ENCODE measurements at places on chromosomes 5 and 9.

DNA sequence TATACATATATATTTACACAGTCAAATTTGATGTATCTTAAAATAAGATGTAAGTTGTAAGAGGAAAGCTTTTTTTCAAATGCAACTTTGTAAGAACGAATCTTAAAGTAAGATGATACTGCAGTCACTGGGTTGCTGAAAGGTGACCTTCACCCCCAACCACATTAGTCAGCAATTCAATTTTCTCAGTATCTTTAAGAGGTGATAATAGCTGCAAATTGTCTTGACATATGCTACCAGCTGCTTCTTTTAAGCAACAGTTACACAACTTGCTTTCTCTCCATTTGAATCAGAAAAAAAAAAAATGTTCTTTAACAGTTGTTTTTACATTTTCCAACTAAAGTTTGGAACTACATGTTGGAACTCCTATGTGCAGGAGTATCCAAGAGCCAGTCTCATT lies 246.6 kb upstream of the CCNG1 start:
- DNase-seq, result no peak

DNA sequence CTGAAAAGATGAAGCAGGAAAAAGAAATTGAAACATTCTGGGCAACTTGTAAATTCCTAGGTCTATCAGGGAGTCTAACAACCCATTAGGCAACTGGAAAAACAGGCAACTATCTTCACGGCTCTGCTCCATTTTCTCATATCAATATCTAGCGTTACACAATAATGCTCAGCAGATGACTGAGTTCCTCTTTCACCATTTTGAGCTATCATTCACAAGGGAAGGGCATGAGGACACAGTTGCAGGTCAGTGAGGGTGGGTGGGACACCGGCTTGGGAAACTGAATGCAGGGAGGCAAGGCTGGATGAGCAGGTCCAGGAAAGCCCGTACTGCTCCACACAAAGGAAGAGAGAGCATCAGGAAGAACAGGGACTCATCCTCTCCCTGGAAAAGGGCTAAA lies 67.0 kb downstream of the FRMD3 start:
- no peak for DNase-seq

DNA sequence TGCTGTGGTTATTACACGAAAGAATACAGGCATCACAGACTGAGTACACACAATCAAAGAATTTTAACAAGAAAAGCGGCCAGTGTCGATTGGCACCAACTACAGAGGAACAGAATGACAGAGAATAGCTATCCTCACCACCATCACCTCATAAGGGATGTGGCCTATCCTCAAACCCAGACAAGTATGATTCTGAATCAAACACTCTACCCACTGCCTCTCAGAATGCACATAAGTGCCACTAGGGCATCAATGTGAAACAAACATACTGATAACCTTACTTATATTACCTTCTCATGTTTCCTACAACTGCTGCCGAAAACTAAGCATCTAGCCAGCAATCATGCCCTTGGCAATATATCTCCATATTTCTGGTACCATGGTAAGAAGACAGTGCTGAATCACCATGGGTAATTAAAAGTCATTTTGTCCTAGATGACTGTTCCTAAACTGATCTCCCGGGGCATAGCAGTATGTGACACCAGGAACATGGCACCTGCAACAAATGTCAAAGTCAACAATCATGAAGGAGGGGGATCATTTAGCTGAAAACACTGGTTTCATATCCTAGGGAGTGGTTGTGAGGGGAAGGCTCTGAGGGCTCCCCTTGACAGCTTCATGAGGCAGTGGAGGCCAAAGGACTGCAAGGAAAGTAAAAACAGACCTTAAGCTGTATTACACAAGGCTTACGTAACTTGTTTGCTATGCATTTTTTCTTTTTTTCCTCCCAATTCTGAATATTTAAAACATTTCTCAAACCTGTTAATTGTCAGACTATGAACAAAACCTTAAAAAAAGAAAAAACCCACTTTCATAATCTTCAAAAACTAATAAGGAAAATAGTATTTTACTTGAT lies 88.3 kb downstream of the LHFPL2 start:
- no peak for DNase-seq

DNA sequence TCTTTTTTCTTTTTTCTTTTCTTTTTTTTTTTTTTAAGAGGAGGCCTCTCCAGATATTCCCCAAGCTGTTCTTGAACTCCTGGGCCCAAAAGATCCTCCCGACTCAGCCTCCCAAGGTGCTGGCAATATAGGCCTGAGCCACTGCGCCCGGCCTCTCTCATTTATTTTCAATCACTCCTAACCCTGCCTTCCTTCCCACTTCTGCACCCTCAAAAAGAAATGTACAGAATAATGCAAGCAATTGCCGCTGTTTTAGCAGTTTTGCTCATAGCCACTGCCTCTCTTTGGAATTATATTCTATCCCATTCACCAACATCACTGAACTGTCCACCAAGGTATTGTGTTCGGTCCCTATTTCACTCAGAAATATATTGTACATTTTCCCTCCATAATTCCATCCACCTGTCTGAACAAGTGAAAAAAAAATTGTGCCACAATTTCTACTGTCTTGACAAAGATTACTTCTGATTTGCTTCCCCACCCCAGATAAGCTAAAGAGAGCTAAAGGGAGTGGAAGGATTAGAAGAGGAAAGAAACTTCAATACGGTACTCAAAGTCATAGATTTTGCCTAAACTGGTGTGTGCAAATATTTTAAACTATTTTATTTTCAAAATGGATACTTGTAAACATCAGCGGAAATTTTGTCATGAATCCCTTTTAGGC lies 1.9 kb downstream of the FNBP1 start:
- DNase-seq, result no peak

DNA sequence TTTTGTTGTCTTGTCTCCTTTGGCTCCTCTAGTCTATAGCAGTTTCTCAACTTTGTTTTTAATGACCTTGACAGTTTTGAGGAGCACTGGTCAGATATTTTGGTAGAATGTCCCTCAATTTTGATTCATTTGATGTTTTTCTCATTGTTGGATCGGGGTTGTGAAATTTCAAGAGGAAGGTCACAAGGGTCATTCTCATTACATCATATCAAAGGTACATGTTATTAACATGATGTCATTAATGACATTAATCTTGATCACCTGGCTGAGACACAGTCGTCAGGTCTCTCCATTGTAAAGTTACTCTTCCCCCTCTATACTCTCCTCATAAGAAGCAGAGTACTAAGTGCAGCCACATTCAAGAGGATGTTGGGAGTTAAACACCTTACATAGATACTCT lies 7.2 kb downstream of the ISOC1 start:
- no peak for DNase-seq

DNA sequence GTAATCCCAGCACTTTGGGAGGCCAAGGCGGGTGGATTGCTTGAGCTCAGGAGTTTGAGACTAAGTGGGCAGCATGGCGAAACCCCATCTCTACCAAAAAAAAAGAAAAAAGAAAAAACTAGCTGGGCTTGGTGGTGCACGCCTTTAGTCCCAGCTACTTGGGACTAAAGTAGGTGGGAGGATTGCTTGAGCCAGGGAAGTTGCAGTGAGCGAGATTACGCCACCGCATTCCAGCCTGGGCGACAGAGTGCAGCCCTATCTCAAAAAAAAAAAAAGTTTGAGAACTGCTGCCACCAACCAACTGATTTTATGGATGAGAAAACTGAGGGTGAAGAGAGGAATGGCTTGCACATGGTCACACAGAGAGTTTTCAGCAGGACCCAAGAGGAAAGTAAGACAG lies 175.1 kb downstream of the DOCK8 start:
- DNase-seq, result no peak

DNA sequence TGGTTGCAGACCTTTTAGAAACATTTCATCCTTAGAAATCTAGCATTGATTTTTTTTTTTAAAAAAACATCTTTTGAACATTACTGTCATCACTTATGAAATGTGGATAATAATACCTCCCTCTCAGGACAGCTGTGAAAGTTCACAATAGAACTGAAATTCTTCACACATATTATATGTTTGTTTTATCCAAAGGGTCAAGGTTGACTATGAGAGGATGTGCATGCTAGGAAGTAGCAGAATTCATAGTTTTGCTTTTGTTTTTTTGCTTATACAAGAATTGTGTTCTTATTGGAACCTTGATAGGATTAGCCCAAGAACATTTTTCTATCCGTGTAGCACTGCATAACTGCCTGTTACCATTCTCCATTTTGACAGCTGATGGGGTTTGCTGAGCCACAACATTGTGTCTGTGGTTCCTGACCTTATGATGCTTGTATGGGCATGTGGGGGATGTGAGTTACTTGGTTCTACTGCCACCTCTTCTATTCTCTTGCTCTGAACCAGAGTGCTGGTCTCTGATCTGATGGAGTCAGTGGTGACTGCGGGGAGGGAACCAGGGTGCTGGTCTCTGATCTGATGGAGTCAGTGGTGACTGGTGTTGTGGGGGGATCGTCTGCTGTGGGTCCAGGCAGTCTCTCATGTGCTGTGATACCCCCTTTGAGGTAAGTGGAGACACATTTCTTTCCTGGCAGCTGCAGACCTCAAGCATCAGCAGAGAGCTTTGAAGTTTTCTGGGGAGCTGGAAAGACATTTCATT lies 27.1 kb upstream of the ACTBL2 start:
- no peak for DNase-seq

GRCh38 chr5:103389357-103389756 lies 130.8 kb downstream of the MACIR start:
- DNase-seq, result no peak

DNA sequence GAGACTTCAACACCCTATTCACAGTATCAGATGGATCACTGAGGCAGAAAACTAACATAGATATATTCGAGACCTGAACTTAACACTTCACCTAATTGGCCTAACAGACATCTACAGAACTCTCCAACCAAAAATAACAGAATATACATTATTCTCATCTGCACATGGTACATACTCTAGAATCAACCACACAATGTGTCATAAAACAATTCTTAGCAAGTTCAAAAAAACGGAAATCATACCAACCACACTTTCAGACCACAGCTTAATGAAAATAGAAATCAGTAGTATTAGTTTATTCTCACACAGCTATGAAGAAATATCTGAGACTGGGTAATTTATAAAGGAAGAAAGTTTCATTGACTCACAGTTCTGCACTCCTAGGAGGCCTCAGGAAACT lies 387.9 kb downstream of the DEPDC1B start:
- no peak for DNase-seq

DNA sequence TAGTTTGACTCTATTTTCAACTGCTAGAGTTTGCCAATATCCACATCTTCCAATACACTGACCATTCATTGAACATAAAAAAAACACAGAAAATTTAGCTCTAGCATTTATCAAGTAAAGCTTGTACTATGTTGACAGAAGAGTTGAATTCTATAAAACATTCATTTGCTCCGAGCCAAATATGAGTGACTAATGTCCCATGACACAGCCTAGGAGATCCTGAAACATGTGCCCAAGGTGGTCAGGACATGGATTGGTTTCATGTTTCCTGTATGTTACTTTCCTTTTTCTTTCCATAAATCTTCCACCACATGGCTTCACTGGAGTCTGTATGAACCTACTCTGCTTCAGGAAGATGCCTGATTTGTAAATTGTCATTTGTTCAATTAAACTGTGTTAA lies 122.4 kb upstream of the PRDM9 start:
- DNase-seq, result no peak

DNA sequence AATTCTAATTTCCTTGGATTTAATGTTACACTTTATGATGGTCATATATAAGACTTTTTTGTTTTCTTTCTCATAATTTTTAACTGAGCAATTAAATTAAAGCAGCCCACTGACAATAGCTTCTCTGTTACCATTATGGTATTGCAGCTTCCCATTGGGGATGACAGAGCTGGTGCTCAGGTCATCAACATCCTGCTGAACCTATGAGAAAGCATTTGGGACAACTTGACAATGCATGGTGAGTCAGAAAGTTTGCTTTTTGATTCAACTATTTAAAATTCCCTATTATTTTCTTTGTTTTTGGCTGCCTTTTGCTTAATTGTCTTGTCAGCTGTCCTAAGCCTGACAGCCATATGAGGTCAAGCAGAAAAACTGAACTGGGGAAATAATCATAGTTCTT lies 487.4 kb upstream of the RIOK2 start:
- DNase-seq, result no peak

DNA sequence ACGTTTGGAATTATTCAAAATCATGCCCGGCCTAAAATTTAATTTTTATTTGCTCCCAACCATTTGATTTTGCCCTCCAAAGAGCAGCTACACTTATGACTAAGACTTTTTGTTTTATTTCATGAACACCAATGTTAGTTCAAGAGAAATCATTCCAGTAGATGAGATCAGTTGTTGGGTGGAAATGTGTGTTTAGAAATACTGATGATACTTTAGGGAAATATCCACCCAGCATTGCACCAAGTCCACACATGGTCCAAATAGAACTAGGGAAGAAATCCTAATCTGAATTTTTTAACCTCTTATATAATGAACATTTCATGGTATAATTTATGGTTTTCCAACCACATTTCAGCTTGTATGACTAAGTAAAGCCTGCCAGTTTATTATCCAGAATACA lies 28.3 kb upstream of the GOLPH3 start:
- DNase-seq, result no peak

GRCh38 chr5:174532455-174533453 lies 191.6 kb upstream of the MSX2 start:
- peak; percentile 43 for DNase-seq

- no peak for DNase-seq
Observed at GRCh38 chr5:173159256-173159655, 14.9 kb downstream of the BNIP1 start.
